ENCODE measurements at places on chromosomes 1 and 21.
A peak's percentile ranks its signal among the peaks of the same experiment; 100 is the strongest.

DNA sequence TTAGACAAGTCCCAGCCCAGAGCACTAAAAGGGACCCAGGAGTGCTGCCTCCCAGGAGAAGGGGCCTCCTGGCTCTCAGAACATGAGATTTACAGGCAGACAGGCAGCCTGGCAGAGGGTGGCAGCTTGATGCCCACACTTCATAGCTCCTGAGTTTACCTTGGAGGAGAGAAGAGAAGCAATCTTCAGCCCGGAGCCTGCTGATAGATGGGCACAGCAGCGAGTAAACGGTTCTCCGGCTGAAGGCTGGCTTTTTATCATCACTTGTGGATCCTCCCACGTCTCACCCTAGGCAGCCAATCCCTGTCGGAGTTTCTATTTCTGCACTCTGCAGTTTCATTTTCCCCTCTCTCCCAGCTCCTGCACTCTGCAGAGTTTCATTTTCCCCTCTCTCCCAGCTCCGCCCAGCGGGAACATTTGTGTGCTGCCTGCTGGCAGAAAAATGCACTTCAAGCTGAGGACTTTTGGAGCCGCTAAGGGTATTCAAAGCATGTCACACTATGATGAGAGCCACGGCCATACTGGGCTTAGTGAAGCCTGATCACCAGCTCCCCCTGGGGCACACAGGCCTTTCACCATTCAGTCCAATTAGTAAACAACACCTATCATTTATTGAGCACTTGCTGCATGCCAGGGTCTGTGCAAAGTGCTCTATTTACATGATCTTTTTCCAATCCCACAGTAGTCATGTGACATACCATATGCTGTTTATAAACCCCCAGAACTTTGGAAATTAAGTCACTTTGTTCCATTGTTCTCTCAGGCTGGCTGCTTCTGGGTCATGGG lies at the start of gene IFI6:
IFI6 (minus strand) TSS at position 229 of the 786 bp plus-strand sequence. CDS start 2,878 bp downstream, outside the sequence.
- peak; percentile 86 for DNase-seq

- no peak for DNase-seq
Observed at GRCh38 chr1:31116022-31116421, 50.5 kb upstream of the PUM1 start.

DNA sequence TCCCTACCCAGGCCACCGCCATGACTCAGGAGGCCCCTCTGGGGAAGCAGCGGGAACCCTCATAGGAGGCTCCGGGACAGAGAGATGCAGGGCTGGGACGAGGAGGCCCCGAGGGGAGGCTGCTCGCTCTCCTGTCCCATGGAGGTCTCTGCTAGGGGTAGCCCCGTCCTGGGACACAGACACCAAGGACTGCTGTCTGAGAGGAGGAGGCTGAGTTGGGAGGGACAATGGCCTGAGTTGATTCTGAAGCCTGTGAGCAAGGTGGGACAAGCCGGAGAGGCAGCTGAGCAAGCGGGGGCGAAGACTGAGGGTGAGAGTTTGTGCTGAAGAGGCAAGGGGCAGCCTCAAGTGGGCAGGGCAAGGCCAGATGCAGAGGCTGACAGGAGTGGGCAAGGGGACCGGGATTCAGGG lies 17.4 kb downstream of the SLC27A3 start:
- DNase-seq, result no peak

- no peak for DNase-seq
Observed at GRCh38 chr1:82388679-82389078, 587.9 kb downstream of the ADGRL2 start.

DNA sequence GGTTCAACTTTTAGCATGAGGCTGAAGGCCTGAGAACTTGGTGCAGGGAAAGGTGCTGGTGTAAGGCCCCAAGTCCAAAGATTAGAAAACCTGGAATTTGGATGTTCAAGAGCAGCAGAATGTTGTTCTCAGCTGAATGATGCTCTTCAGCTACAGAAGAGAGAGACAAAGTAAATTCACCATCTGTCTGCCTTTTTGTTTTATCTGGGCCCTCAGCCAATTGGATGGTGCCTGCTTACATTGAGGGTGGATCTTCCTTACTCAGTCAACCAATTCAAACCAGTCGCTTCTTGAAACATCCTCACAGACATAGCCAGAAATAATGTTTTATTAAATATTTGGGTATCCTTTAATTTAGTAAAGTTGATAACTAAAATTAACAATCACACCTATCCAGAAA lies 748.2 kb upstream of the ADAMTS5 start:
- DNase-seq, result no peak

GRCh38 chr1:85360730-85361493 lies 84.5 kb upstream of the BCL10 start:
- no peak for DNase-seq

DNA sequence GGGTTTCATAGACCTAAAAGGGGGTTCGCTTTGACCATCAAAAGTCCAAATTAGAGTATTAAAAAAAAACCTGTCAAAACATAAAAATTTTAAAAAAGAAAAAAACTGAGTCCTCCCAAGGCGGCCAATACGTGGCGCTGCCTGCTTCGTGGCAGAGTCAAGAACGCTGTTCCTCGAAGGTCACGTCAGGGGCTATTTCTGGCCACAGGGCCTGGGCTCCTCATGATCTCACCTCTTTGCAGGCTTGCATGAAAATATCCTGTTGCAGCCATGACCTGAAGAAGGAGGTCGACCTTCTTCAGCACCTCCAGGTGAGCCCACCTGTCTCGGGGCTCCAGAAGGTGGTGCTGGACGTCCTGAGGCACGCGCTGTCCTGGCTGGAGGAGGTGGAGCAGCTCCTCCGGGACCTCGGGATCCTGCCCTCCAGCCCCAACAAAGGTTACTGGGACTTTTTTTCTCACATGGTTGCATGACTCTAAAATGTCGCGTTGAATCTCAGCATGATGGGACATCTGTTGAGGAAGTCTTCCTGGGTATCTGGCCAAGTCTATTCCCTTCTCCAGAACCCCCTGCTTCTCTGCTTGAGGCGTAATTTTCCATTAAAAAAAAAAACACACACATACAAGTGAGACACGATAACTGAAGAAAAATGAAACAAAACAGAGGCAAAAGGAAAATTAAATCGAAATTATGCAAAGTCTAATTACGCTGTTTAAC lies 80.4 kb upstream of the EFHD2 start:
- DNase-seq, result no peak

DNA sequence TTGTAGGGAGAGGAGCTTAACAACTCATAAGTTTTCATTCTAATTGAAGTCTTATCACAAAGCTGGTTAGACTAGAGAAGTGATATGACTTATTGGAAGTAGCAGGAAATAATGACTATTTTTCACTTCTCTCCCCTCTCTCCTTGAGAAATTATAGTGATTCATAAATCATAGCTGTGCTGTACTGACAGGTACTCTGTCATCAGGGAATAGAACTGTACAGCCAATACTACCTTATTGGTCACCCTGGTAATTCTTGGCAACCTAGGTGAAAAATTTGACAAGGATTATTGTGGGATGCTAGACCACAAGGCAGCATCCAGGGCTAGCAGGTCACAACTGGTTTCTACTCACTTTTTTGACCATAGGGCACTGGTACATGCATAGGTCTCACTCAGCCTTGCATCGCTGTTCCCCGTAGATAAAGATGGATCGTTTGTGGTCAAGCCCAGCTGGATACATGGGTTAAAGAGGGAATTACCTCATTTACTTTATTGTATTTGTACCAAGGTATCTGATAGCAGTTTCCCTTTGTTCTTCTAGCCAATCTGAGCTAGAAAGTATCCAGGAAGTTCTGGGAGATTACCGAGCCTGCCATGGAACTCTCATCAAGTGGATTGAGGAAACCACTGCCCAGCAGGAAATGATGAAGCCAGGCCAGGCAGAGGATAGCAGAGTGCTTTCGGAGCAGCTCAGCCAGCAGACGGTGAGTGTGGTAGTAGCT lies 113.6 kb downstream of the MACF1 start:
- DNase-seq, result no peak

All from activated CD4-positive, alpha-beta T cell treated with anti-CD3 and anti-CD28 coated beads, Interleukin-2, Interleukin-4, amounts not matched to agents 100 ng/mL and 50 ng/mL, durations not matched to agents 16 hours and 8 hours (primary cell).